ENCODE measurements at places on chromosomes 12 and 14.

GRCh38 chr14:99602788-99603415, 1.1 kb downstream of the CCDC85C start:
- DNase-seq, result no peak

- no peak for DNase-seq
Measured at GRCh38 chr12:24596768-24597388, 352.0 kb downstream of the BCAT1 start.

- DNase-seq, result no peak
Measured at GRCh38 chr12:59620326-59620725, 24.5 kb downstream of the SLC16A7 start.

DNA sequence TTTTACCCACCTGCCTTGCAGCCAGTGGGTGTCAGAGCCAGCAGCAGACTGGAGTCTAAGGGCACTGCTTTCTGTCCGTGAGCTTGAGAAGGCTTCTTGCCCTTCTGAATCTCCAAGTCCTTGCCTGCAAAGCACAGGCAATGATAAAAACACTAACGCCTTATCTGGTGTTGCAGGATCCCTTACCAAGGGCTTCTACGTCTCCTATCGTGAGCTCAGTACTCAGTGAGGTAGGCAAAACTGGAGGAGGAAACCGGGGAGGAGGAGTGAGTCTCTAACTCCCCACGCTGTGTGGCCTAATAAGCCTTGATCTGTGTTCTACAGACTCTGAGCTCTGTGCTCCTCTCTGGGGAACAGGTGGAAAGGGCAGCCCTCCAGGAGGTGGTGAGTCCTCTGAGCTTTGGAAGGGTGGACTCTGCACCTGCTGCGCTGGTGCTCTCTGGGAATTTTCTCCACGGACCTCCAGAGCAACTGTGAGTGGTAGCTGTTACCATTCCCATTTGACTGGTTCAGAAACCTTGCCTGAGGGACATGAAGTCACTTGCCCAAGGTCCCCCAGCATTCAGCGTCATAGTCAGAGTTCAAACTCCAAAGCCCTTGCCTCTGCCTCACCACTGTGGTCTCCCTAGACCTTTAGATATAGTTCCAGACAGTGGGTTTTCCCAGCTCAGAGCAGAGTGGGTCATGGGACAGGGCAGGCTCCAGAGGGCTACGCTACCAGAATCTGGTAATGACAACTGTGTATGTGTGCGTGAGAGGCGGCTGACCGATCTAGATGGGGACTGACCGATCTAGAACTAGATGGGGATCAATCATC, 7.0 kb upstream of the MARK3 start:
- DNase-seq, result no peak

DNA sequence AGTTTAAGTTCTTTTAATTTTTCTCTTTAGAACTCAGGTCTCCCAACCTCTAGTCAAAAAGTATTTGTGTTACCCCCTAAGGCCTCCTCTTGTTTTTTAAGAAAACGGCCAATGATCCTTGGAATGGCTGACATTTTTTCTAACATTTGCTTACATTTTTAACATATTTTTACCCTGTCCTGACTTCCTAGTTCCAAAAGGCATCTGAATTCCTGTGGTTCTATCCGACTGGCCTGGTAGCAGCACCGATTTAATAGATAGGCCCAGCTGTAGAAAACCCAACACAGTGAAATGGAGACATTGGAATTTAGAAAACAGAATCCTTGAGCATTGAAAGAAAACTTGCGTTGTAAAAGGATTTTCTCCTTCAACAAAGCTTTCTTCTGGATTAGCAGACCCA, 134.7 kb upstream of the GSC start:
- DNase-seq, result no peak

- DNase-seq, result no peak
Measured at GRCh38 chr12:89064780-89065179, 287.5 kb downstream of the DUSP6 start.

DNA sequence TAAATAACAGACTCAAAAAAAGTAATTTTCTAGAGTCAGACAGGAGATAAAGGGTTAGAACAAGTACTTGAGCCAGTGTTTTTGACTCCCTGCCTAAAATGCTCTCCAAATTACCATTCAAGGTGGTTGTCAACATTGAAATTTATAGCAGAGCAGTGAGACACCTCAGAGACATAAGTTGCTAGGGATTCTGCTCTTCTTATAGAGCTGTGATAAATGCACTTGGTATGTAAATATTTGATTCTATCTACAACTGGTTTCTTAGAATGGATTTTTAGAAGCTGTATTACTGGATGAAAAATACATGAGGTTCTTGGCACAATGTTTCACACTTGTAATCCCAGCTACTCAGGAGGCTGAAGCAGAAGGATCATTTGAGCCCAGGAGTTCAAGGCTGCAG, 83.9 kb upstream of the OSBPL8 start:
- DNase-seq, result no peak

Data from stimulated activated CD8-positive, alpha-beta memory T cell treated with anti-CD3 and anti-CD28 coated beads, Interleukin-15, amount 100 ng/mL, for 24 hours (primary cell).